GM03348 (cell line): ENCODE measurements at places on chromosomes 13 and 19.
A peak's percentile ranks its signal among the peaks of the same experiment; 100 is the strongest.

GRCh38 chr19:23999821-24000610 is 85.3 kb downstream of the ZNF726 start:
- DNase-seq: no peak

GRCh38 chr13:75839406-75839805 is 203.3 kb downstream of the LMO7 start:
- peak; percentile 12 for DNase-seq

DNA sequence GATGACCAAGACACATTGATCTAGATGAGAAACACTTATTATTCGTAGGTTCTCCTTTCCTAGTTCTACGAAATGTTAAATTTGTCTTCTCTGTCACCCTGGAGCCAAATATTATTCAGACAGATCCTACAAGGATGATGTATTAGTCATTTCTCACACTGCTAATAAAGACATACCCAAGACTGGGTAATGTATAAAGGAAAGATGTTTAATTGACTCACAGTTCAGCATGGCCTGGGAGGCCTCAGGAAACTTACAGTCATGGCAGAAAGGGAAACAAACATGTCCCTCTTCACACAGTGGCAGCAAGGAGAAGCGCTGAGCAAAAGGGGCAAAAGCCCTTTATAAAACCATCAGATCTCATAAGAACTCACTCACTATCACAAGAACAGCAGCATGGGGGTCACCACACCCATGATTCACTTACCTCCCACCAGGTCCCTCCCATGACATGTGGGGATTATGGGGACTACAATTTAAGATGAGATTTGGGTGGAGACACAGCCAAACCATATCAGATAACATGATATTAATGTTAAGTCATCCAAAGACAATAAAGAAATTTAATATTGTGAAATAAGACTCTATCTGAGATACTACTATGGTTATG is 1248.8 kb upstream of the SLC10A2 start:
- DNase-seq: no peak

DNA sequence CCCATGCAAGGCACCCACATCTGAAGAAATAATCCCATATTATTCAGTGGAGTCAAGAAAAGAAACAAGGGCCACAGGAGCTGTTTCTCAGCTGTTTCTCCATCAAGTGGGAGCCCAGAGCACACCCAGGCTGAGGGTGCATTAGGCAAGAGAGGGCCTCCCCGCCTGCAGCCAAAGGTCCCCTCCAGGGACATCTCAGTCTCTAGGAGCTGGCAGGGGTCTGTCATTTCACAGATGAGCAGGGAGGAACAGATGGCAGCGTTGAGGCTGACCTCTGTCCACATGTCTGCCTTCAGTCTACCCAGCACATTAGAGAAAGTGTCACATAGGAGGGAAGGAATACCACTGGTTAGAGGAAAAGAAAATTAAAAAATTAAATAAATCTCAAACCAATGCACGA is 157.7 kb downstream of the ZNF536 start:
- DNase-seq: no peak

DNA sequence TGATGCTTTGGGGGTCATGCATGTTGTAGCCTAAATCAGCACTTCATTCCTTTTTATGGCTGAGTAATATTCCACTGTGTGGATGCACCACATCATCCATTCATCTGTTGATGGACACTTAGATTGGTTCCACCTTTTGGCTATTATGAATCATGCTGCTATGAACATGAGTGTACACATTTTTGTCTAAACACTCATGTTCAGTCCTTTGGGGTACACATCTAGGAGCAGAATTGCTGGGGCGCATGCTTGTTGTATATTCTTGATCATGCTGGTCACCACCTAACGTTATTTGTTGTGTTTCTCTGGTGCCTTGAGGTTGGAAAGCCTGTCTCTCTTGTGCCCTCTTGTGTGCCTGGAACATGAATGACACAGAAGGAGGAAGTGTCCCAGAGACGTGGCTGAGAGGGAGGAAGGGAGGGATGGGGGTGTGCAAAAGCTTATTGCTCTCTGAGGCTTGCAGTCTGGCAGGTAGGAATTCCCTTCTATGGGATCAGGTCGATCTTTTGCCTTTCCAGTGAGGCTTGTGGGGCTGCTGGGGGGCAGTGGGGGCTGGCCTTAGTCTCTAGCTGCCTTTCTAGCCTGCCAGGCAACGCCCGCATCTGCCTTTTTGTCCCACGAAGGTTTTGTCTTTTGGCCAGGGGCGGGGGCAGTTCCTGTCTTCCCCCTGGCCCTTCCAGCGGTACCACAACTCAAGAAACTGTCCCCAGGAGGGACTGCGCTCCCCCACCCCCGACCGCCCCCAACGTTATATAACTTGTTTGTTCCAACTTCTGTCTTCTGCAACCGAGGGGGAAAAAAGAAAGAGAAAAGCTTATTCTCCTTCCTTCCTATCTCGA is 7.6 kb downstream of the KLHL26 start:
- no peak for DNase-seq

GRCh38 chr13:24185591-24186232 is 25.2 kb downstream of the SPATA13 start:
- no peak for DNase-seq

DNA sequence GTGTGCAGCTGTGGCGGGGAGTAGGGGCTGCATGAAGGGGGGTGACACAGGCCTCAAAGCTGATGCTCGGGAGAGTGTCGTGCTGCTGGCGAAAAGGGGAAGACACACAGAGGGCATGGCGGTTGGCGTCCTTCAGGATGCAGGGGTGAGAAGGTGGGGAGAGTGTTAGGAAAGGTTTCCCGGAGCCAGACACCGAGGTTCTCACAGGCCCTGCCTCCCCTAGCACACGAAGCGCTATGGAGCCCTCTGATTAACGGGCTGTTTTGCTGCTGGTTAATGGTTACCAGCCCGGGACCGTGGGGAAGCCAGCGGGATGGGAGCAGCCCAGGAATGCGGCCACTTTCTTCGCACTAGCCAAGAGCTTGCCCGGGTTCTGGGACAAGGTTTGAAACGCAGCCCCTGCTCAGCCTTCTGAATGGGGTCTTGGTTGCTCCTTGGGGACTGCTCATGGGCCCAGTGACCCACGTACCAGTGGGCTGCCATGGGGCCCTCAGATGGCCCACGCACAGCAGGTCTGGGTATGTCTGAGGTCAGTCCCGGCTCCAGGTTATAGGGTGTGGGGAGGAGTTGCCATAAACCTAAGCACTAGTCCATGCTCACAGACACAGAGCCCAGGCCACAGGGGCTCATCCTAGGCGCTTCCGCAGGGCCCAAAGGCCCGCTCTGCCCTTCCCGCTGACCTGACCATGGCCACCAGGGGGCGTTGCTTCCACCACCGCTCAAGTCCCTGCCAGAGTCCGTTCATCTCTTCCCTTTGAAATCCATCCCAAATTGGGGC is 31.3 kb upstream of the ISYNA1 start:
- DNase-seq: peak; percentile 82

DNA sequence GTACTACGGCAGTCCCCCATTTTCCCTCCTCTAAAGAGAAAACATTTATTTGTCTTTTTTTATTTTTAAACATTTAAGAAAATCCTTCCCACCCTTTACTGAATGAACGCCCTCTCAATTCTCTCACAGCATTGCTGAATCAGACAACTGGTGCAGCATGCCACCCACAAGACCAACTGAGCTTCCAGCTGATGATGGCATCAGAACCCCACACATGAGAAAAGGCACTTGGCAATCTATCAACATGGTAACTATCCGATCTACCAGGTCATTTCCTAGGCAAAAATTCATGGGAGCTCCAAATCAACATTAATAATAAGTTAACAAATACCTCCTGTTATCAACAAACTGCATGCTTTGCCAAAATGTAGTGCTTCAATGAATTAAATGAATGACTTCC is 43.1 kb downstream of the LHFPL6 start:
- DNase-seq: no peak

DNA sequence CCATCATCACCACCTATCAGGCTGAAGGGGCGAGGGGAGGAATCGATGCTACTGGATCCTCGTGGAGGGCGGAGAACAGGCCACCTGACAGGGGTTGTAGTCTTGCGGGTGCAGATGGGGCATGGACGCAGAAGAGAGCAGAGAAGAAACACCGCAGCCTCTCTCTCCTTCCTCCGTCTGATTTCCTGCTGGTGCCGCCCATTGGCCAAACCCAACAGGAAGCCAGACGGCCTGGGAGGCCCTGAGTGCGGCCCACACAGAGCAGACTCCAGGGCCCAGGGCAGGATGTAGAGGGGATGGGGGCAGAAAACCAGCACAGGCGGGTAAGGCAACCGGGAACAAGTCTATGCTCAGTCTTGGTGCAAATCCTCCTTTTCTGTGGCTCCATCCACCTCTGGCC is 15.4 kb downstream of the CEBPA start:
- DNase-seq: no peak

DNA sequence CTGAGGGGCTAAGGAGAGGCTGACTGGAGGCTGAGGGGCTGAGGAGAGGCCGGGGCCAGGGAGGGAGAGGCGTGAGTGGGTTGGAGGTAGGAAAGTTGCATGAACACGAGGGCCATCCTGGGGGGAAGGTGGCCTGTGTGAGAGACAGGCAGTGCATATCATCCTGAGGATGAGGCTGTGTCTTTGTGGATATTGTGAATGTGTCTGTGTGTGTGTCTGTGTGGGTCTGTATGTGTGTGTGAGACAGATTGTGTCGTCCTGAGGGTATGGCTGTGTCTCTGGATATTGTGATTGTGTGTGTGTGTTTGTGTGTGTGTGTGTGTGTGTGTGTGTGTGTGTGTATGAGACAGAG is 422 bp downstream of the ZNF71 start:
- no peak for DNase-seq
